ENCODE measurements at places on chromosomes 12 and 14. TPM values are rescaled to one million over a fixed set of nuclear protein-coding genes. Genes with fewer than 3 reads are reported as not detected.

DNA sequence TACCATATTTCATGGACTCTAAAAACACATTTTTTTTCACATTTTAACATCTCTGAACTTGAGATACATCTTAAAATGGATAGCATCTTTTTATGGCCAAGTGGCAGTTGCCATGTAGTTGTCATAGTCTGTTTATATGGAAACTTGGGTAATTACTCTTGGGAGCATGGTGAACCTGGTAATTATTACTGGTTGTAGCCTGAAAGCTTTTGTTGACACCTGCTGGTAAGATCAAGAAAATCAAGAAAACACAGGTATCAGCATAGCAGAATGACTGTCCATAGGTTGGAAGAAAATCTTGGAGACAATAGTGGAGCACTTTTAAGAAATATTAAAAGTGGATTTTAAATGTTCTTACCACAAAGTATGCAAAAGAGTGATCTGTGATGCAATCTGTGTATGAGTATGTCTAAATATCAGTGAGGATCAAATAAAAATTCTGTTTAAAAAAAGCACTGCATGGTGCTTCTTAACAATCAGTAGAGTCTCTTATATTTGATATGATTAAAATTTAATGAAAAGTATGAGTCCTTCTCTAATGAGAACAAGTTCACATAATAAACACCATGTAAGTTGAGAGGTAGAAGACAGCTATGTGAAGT is 44.2 kb downstream of the TTC8 start:
- DNase-seq = no peak

BTBD6 gene
- 29.4 TPM for total RNA-seq

ARHGAP9 gene
- 64.6 TPM for total RNA-seq

TRIM9 gene
- 0.54 TPM for total RNA-seq

TBX5 gene
- not detected for total RNA-seq

WIF1 gene
- total RNA-seq = not detected
